Suppressor macrophage treated with lipopolysaccharide for 1 hour (primary cell): ENCODE measurements at places on chromosomes 13 and 19.

DNA sequence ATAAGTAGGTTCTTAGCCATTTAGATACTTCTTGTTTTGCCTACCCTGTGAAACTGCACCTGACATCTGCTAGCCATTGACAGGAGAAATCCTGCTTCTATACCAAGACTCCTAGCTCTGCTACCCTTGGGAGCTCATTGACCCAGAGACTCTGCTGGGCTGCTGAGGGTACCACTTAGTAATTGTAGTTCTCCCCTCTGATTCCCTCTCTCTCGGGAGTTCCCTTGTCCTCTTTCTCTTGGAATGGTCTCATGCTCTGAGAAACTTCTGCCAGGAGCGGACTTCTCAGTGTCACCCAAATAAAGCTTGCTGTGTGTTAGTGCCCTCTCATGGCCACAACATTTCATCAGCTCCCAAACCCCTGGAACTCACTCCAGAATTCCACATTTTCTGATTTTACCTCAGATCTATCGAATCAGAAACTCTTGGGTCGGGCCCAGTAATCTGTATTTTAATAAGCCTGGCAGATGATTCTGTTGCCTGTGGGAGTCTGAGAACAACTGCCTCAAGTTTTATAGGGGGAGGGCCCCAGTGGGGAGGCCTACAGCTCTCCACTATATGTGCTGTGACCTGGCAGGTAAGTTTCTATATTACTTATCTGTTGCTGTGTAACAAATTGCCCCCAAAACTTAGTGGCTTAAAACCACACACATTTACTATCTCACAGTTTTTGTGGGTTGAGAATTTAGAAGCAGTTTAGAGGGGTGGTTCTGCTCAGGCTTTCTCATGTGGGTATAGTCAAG lies 221.1 kb downstream of the TDRD3 start:
- no peak for DNase-seq

- peak; percentile 38 for DNase-seq
Measured at GRCh38 chr13:29543230-29544215, 52.0 kb downstream of the SLC7A1 start.

DNA sequence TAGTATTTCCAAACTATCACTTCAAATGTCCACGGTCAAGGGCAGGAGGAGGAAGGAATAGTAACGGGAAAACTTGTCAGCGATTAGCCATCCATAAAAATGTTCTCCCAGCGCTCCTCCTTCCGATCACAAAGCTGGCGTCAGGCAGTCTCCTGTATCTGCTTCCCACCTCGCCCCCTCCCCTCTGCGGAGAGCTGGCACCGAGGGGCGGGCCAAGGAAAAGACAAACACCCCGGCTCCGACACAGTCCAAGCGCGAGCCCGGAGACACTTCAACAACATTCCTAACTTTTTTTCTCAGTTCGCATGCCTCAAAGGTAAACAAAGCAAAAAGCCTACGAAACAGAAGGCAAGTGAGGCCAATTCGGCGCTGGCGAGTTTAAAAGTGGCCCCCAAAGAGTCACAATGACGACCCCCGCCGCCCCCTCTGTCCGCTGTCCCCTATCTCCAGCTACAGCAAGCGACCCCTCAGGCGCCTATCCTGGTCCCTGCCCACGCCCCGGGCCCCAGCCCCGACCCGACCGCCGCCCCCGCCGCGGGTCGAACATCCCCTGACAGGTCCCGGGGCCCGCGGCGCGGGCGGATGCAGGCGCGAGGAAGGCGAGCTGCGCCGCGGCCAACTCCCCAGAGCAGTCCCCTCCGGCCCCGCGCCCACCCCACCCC lies 736 bp downstream of the SMAD9 start:
- DNase-seq, result no peak

GRCh38 chr13:108669381-108669780 lies 40.0 kb downstream of the MYO16 start:
- no peak for DNase-seq

- peak; percentile 64 for DNase-seq
Measured at GRCh38 chr19:39413911-39414608, 1.6 kb downstream of the PLEKHG2 start.
